ENCODE measurements at places on chromosomes 13 and 19. TPM values are rescaled to one million over a fixed set of nuclear protein-coding genes. Genes with fewer than 3 reads are reported as not detected.

SLC1A6 gene
- total RNA-seq: not detected

FLT1 gene
- total RNA-seq: 0.07 TPM

NMRK2 gene
- not detected for total RNA-seq

CRX gene
- total RNA-seq: not detected

- no peak overlapping the region for H3K4me3 ChIP-seq
- no peaks in the 10 kb centered on the region for H3K36me3 ChIP-seq
- no peaks in the 10 kb centered on the region for H3K27me3 ChIP-seq
- H3K4me1 ChIP-seq: peaks cover 8% of the 10 kb centered on the region
- DNase-seq: no peak
Observed at GRCh38 chr13:110471833-110472162, 89.7 kb downstream of the RAB20 start.

DNA sequence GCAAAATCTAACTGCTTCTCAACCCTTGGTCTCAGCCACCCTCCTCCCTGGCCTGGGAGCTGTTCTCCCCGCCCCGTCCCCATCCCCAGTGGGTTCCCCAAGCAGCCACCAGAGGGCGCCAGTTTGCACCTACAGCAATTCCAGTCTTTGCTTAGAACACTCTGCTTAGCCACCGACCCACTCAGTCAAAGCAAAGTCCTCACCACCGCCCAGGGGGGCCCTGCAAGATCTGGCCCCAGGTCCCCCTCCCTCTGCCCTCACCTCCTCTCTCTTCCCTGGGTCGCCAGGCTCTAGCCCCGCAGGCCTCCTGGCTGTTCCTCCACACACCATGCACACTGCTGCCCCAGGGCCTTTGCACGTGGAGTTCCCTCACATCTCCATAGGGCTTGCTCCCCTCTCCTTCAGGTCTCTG is 12.4 kb downstream of the TMEM143 start:
- H3K36me3 ChIP-seq: no peaks in the 10 kb centered on the region
- H3K4me1 ChIP-seq: peaks cover 3% of the 10 kb centered on the region
- no peak overlapping the region for H3K4me3 ChIP-seq

GRCh38 chr13:45226024-45226423 is 25.2 kb upstream of the KCTD4 start:
- H3K4me3 ChIP-seq: no peak overlapping the region
- H3K27me3 ChIP-seq: no peaks in the 10 kb centered on the region
- no peaks in the 10 kb centered on the region for H3K4me1 ChIP-seq

- no peak overlapping the region for H3K4me3 ChIP-seq
- peaks cover 3% of the 10 kb centered on the region for H3K4me1 ChIP-seq
- no peak for DNase-seq
Observed at GRCh38 chr13:73809561-73809960, 324.6 kb downstream of the KLF12 start.

GRCh38 chr19:16095071-16095571 is 16.6 kb upstream of the RAB8A start:
- H3K36me3 ChIP-seq: peaks cover 91% of the 10 kb centered on the region
- H3K4me1 ChIP-seq: peaks cover 5% of the 10 kb centered on the region
- no peaks in the 10 kb centered on the region for H3K27me3 ChIP-seq
- H3K4me3 ChIP-seq: no peak overlapping the region

GRCh38 chr19:49923055-49924003 is 5.7 kb upstream of the ATF5 start:
- no peak overlapping the region for H3K4me3 ChIP-seq
- no peak for DNase-seq
- H3K27me3 ChIP-seq: no peaks in the 10 kb centered on the region
- peaks cover 29% of the 10 kb centered on the region for H3K4me1 ChIP-seq

GRCh38 chr13:85091631-85092234 is 707.5 kb downstream of the SLITRK6 start:
- no peak for DNase-seq
- no peak overlapping the region for H3K4me3 ChIP-seq
- H3K36me3 ChIP-seq: no peaks in the 10 kb centered on the region
- no peaks in the 10 kb centered on the region for H3K4me1 ChIP-seq
- no peaks in the 10 kb centered on the region for H3K27me3 ChIP-seq

GRCh38 chr13:50643060-50643459 is 200.4 kb downstream of the DLEU7 start:
- H3K27me3 ChIP-seq: no peaks in the 10 kb centered on the region
- no peak overlapping the region for H3K4me3 ChIP-seq
- DNase-seq: no peak
- no peaks in the 10 kb centered on the region for H3K36me3 ChIP-seq
- no peak overlapping the region for H3K27ac ChIP-seq

DNA sequence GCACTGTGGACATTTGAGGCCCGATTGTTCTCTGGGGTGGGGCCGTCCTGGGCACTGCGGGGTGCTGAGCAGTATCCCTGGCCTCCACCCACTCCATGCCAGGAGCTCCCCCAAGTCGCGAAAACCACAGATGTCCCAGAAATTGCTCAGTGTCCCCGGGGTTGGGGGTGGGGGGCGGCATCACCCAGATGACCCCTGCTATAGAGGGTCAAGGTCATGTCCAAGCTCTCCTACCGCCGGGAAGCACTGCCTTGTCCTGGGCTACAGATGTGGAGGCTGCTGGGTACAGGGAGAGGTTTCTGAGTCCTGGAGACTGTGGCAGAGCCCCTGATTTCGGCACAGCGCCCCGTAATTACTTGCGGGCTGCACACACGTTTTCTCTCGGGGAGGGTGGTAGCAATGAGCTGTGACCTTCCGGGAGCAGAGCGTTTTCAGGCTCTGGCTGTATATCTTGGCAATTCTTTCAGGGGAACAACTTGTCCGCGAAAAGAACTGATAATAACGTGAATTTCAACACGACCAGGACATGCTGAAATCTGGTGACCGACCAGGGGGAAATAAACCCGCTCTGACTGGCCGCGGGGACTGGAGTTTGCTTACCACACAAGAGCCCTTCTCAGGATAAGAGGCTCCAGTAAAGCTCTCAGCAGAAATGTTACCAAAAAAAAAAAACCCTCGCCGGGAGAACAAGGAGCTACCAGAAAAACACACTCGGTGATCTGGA is 68.1 kb downstream of the GNG7 start:
- peaks cover 43% of the 10 kb centered on the region for H3K4me1 ChIP-seq
- H3K4me3 ChIP-seq: no peak overlapping the region
- no peaks in the 10 kb centered on the region for H3K27me3 ChIP-seq

- peaks cover 40% of the 10 kb centered on the region for H3K4me1 ChIP-seq
- H3K36me3 ChIP-seq: peaks cover 3% of the 10 kb centered on the region
- peak overlapping the region; percentile 96 for H3K4me3 ChIP-seq
- no peaks in the 10 kb centered on the region for H3K27me3 ChIP-seq
- no peak for DNase-seq
Observed at GRCh38 chr19:14030997-14031718, 404 bp upstream of the IL27RA start.

DNA sequence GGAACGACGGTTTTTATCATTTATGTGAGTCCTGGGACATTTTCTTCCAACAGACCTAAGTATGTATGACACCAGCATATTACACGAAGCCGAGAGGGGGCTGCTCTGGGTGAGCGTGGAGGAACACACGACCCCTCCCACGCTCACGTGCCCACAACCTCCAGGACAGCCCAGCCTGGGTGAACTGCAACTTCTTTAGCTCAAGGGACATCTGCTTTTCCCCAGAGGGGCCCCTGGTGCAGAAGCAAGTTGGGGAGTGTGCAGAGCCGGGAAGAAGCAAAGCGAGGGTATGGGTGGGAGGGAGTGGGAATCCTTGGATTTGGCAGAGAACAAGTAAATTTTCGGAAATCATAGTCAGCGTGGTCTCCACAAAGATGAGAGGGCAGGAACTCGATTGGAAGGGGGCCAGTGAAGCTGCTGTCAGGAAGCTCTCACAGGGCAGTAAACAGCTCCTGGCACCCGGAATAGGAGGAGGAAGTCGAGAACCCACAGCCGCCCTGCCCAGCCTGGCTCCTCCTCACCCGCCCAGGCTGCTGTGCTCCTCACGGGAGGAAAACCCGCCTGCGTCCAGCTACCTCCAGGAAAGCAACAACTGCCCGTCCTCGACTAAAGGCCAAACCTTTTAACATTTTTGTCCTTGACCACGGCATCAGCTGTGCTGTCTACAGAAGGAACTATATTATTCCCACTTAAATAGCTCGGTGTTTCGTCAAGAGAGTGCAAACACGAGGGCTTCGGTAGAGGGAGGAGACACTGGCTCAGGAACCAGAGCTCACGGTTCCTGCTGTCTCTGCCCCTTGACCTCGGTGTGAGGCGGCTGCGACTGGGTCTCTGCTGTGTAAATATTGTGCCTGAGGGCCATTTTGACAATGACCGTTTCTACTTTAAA is 17.2 kb upstream of the CFAP97D2 start:
- peak overlapping the region; percentile 3 for H3K4me3 ChIP-seq
- H3K27me3 ChIP-seq: no peaks in the 10 kb centered on the region
- no peak for DNase-seq
